ENCODE measurements at places on chromosomes 16 and 17.

GRCh38 chr17:71237903-71238538 is 882.8 kb upstream of the SOX9 start:
- DNase-seq: no peak

GRCh38 chr16:81688182-81688581 is 90.9 kb upstream of the PLCG2 start:
- no peak for DNase-seq

DNA sequence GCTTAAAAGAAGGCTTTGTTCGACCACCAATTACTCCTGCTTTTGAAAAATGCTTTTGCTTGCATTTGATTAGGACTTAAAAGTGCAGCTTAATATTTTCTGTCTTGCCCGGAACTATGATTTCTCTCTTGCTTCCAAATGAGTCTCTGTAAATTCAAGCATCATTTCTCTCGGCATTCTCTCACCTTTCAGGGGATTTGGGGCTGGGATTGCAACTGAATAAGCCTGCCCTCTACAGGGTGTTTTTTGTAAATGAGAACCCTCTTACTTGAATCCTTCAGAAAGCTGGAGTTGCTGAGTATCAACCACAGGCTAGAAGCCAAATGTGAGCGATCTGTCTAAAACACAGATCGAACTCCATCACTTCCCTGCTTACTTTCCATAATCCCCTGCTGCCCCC is 234.6 kb downstream of the TMEM114 start:
- DNase-seq: peak; percentile 1

DNA sequence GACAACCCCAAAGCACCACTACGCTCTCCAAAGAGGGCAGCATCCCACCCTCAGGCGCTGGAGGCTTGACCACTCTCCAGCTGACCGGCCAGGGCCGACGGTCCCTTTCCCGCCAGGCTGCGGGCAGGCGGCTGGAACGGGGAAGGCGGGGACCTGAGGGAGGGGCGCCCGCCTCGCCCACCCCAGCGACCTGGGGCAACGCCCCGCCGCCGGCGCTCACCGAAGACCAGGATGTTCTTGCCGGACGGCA is 431 bp downstream of the DYNC1LI2 start:
- DNase-seq: no peak

DNA sequence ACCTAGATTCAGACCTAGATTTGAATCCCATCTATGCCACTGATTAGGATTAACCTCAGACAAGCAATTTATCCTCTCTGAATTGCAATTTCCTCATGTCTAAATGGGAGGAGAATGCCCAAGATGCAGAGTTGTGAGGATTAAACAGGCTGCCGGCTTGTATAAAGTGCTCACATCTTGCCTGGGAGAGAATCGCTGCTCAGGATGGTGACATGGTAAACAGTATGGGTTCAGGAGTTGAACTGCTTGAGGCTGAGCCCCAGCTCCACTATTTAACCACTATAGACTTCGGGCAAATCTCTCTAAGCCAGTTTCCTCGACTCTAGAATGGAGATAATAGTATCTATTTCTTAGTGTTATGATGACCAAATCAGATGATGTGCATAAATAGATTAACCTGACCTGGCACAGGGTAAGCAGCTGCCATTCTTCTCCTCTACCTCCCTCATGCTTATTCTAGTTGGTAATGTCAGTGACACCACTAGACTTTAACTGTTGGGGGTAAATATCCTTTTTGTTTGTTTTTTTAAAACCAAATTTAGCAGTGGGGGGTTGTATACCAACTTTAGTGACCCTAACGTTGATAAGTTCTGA is 732 bp upstream of the RPL27 start:
- DNase-seq: no peak

DNA sequence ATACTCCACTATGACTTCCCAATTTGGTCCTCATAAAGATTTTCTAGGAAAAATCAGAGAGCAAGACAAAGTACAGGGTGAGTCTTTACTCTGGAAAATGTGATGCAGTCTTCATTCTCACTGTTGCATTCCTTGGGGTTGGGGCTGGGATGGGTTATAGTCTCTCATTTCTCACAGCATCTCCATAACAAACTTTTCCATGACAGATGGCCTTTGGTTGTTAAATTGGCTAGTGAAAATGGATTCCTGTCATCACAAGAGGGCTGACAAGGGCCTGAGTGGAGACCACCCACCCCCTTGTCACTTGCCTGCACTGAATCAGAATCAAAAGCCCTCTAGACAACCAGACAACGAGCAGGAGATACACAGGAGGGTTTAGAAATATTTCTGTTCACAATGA is 174.6 kb downstream of the AATF start:
- no peak for DNase-seq

DNA sequence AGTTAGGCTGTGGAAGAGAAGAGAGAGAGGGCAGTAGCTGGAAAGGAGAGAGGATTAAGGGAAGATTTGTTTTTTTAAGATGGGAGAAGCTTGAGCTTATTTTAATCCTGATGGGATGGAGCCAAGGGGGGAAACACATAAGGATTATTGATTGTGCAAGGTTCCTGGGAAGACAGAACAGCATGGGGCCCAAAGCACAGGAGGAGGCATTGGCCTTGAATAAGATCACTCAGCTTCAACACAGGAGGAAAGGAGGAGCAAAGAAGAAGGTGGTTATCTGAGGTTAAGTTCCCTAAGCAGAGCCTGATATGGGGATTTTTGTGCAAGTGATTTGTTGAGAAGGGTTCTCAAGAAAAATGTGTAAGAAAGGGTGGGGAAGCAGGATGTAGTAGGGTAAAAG is 169.8 kb downstream of the ABCC12 start:
- DNase-seq: no peak

DNA sequence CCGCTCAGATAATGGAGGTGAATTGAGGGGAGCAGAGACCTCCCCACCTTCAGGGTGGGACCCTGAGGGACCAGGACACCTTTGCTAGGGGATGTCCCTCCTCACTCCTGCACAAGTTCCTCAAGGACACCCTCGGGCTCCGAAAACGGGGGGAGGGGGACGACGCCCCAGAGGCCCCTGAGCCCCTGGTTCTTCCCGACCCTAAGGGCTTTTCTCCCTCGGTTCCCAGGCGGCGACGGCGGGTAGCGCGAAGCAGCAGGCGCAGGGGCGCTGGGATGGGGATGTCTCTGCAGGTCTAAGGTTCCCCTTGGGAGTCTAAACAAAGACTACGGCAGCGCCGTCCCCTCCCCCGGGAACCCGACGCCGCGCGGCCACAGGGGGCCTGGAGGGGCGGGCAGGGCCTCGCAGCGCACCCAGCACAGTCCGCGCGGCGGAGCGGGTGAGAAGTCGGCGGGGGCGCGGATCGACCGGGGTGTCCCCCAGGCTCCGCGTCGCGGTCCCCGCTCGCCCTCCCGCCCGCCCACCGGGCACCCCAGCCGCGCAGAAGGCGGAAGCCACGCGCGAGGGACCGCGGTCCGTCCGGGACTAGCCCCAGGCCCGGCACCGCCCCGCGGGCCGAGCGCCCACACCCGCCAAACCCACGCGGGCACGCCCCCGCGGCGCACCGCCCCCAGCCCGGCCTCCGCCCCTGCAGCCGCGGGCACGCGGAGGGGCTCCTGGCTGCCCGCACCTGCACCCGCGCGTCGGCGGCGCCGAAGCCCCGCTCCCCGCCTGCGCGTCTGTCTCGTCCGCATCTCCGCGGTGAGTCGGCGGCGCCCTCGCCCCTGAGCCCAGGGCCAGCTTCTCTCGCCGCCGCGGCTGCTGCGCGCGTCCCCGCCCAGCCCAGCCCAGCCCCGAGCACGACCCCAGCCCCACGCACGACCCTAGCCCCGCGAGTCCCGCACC is 36.7 kb upstream of the NDRG4 start:
- DNase-seq: no peak

DNA sequence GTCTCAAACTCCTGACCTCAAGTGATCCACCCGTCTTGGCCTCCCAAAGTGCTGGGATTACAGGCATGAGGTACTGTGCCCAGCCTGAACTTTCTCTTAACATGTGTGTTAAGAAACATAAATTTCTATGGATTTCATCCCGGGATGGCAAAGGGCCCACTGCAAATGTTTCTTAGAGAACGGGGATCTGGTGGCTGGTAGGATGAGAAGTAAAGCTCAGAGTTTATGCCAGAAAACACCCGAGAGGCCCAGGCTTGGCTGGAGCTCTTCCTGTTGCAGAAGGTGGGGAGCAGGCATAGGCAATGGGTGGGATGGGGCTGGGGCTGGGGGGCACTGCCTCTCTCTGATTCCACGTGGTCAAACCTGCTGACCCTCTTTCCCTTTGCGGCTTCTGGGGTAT is 5.6 kb upstream of the CARHSP1 start:
- no peak for DNase-seq

GRCh38 chr16:29650771-29651170 is 12.3 kb upstream of the SPN start:
- DNase-seq: no peak

DNA sequence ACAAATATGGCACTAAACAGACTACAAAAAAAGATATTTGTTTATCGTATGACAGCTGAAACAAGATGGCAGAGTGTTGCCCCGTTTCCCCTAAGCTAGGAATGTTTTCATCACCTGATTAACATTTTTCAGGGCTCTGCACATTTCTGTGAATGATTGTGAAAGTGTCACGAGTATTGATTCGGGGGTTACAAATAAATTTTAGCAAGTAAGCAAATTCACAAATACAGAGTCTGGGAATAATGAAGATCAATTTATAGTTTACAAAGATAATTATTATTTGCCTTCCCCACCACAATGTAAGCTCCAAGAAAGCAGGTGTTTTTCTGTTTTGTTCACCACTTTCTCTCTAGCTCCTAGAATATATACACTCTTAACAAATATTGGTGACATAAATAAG is 361.2 kb upstream of the ERCC4 start:
- no peak for DNase-seq

DNA sequence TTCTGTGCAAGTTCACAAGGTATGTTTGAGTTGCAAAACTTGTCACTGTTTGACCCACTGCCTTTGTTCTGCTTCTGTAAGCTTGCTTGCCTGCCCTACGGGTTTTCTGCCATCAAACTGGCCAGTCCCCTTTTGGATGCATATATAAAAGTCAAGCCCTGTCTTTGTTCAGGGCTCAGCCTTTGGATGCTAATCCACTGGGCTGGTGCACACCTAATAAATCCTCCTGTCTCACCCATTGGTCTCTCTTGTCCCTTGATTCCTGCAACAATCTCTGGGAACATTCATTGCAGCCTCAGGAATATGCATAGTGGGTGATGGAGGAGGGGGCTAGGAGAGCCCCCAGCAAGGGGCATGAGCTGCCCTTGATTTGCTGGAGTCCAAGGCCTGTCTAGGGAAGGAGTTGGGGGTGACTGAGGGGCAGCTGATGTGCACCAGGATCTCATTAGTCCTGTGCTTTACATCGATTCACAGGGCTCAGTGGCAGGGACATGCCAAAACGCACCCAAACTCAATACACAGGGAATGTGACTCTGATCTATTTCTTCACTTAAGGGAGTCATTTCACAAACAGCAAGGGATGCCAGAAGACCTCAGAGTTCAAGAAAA is 225.4 kb upstream of the NLRP1 start:
- DNase-seq: no peak

- DNase-seq: no peak
Measured at GRCh38 chr17:3974138-3974687, 10.0 kb upstream of the ATP2A3 start.

GRCh38 chr16:69890892-69891282 is 60.2 kb upstream of the CLEC18A start:
- DNase-seq: no peak

GRCh38 chr16:89958596-89958995 is 10.0 kb downstream of the DEF8 start:
- no peak for DNase-seq

DNA sequence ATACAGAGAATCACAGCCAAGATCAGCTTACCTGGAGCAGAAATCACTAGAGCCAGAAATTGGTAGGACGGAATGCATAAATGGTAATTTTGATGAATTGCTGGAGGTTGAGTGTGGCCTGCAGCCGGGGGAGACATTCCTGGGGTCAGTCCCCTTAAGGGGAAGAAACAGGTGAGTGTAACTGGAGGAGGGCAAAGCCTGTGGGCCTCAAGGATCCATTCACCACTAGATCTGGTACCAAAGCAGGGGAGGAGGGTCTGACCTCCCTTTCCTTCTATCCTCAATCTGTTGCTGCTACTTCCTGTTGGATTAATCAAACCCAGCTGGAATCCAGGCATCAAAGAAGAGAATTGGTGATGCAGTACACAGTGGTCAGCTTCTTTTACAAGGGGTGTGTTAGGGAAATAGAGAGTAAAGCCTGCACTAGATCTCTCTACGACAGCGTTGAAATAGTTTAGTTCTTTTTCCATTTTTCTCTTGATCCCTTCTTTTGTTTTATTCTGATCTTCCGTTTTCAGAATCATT is 8.6 kb upstream of the ABCA9 start:
- no peak for DNase-seq

- DNase-seq: no peak
Measured at GRCh38 chr17:50133769-50134099, 3.8 kb upstream of the SAMD14 start.

DNA sequence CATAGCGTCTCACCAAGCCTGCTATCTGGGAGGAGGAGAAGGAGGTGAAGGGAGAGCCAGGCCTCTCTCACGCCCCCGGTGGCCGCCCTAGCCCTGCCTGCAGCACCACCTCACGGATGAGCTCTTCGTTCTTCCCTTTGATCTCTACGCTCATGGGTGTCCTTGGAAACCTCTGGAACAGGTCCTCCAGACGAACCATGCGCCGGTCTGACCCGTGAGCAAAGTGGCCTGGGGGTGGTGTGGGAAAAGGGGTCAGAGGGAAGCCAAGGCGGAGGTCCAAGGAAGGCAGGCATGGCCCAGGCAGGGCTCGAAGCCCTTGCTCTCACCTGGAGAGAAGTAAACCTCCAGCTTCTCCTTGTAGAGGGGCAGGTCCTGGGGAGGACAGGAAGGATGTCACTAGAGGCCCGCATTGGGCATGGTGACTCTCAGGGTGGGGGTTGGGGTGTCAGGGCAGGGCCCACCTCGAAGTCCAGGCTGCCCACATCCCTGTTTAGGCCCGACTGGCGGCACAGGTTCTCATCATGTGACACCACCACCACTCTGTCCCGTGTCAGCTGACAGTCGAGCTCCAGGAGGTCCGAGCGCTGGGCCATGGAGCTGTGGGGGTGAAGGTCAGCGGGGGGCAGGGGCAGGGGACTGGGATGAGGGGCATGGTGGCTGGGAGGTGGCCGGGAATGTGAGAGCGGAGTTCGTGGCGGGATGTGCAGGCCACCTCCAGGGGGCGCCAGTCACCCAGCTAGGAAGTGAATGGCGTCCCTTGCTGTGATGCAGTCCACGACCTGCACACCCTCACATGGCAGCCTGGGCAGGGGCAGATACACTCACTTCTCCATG is 923 bp downstream of the GDPD3 start:
- DNase-seq: peak; percentile 9

GRCh38 chr17:81912441-81913309 is 1.5 kb upstream of the PCYT2 start:
- DNase-seq: no peak
